ENCODE measurements at places on chromosomes 4 and X.

DNA sequence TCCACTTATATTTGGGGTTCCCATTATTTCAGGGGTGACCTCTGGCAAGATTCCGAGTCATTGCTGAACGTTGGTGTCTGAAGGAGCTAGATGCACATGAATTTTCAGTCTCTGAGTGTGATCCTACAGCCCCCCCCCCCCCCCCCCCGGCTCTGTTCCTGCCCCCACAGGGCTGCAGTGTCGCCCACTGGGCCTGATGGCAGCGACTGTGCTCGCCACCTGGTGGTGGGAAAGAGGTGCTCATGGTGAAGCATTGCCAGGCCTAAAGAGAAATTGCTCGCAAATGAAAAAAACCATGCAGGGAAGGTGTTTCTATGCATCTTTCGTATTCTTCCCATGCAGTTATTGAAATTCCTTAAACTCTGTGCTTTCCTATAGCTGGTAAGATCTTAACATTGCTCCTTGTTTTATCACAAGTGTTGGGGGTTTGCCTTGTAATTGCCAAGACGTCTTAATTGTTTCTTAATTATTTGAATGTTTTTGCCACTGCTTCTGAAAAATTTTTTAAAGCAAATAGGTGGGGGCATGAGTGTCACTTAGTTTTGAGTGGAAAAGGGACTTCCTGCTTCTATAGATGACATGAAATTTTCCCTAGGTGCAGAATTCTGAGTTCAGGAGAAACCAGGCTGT is 63.2 kb downstream of the CLDN22 start:
- DNase-seq: no peak

- DNase-seq: no peak
These were observed 46.1 kb upstream of the LNX1 start for GRCh38 chr4:53637348-53637747.

DNA sequence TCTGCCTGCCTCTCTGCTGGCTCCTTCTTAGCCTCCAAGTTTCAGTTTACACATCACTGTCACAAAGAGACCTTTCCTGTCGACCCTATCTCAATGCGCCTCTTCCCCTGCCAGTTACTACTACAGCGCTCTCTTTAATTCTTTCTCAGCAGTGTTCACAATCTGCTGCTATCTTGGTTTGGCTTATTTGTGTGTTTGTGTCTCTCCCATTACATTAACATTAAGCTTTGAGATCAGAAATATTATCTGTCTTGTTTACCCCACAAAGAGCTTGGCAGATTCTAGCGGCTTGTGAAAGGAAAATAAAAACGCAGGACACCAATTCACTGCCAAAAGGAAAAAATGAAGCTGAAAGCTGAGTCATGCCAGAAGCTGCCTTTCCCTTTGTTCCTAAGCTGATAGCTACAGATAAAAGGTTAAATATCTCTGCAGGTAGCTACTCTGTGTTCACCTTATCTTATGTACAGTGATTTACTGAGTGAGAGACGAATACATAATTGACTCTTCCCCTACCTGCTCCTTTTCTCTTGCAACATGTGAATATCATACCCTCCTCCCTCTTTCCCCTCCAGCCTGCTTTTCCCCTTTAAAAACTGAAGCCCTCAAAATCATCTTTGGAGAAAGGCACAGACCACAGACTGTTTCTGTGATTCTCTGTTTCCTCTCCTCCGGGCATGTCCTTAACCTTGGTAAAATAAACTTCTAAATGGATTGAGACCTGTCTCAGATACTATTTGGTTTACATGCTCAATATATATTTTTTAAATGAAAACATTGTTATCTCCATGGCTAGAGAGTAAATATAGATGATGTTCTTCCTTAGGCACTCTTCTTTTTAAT is 19.3 kb upstream of the SLC9A7 start:
- no peak for DNase-seq

DNA sequence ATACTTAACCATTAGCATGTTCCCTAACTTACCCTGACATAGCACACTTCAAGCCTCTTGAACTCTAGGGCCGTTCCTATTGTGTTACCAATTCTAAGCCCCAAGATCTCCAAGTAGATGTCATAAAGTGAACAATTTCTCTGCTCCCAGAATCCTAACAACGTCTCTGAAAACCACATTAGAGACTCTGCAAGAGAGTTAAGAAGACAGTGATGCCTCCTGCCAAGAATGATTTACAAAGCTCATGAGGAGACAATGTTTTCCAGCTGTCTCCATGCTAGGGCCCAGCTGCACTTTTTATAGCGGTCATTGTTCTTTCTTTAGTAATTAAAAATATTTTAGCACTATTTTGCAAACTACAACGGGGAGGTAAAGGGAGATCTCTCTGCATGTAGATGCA is 358.4 kb downstream of the PPP3CA start:
- no peak for DNase-seq

GRCh38 chrX:129798888-129799287 is 19.1 kb downstream of the SASH3 start:
- peak; percentile 17 for DNase-seq

GRCh38 chrX:3699821-3700381 is 13.5 kb downstream of the PRKX start:
- peak; percentile 41 for DNase-seq

- no peak for DNase-seq
These were observed 819.6 kb upstream of the EPHA5 start for GRCh38 chr4:66489783-66490452.

- no peak for DNase-seq
These were observed 635.6 kb downstream of the STPG2 start for GRCh38 chr4:97507587-97508245.

DNA sequence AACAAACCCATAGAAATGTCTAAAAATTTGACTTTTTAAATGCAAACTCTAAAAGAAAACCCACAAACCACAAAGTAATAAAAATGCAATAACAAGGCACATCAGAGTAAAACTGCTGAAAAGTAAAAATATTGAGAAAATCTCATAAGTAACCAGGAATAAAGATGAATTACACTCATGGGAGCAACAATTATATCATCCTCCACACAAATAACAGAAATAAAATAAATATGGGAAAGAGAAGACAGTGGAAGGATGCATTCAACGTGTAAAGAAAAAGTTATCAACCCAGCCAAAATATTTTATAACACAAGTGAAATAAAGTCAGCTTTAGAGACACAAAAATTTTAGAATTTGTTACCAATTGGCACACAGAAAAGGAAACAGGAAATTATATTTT is 1420.2 kb downstream of the PCDH18 start:
- no peak for DNase-seq

DNA sequence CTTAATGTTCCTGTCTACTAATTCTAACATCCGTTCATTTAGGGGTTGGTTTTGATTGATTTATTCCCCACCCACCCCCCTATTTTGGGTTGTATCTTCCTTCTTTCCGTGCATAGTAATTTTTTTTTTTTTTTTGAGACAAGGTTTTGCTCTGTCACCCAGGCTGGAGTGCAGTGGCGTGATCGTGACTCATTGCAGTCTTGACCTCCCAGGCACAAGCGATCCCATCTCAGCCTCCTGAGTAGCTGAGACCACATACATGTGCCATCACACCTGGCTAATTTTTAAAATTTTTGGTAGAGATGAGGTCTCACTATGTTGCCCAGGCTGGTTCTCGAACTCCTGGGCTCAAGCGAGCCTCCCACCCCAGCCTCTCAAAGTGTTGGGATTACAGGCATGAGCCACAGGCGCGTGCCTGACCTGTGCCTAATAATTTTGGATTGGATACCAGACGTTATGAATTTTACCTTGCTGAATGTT is 79.9 kb downstream of the ZFX start:
- DNase-seq: no peak

DNA sequence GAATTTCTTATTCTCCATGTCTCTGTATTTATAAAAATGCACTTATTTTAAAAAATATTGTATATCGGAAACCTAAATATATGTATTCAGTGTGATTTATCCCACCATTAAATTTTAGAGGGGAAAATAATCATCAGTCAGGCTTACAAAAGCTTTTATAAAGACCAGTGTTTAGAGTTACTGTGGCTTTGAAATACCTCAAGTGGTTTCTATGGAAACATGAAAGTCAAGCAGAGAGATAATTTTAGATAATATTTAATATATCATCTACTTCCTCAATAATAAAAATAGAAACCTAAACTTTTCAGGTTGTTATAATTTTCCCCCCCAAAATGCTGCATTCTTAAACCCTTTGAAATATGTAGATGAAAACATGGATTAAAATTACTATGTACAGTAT is 332.9 kb upstream of the PITX2 start:
- DNase-seq: no peak

GRCh38 chrX:49102190-49102589 is 21.3 kb downstream of the GPKOW start:
- no peak for DNase-seq

DNA sequence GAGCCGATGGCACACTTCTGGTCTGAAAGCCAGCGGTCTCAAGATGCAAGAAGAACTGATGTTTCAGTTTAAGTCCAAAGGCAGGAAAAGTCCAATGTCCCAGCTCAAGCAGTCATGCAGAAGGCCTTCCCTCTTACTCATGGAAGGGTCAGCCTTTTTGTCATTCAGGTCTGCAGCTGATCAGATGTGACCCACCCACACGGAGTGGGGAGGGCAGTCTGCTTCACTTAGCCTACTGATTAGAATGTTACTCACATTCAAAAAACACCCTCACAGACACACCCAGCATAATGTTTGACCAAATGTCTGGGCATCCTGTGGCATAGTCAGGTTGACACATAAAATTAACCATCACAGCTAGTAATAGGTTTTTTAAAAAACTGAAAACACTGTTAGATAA is 6.6 kb downstream of the HCCS start:
- DNase-seq: no peak

- DNase-seq: no peak
These were observed 5.5 kb downstream of the UCHL1 start for GRCh38 chr4:41262198-41262597.

- DNase-seq: no peak
These were observed 520.5 kb downstream of the GBA3 start for GRCh38 chr4:23213198-23213597.

DNA sequence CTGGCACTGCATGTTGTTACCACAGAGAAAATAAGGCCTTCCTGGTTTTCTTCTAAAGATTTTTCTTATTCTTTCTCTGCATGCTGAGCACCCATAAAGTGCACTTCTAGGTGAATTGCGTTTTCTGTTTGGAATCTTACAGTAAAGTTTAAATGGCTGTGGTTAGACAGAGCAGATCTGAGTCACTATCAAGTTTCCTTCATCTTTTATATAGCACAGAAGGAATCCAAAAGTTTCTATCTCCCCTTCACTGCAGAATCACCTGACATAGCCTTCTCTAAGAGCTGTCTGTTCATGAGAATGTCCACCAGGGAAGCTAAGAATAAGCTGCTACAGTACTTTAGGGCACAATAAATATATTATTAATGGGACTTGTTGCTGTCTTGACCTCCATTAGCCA is 455.5 kb upstream of the FAM241A start:
- DNase-seq: no peak

DNA sequence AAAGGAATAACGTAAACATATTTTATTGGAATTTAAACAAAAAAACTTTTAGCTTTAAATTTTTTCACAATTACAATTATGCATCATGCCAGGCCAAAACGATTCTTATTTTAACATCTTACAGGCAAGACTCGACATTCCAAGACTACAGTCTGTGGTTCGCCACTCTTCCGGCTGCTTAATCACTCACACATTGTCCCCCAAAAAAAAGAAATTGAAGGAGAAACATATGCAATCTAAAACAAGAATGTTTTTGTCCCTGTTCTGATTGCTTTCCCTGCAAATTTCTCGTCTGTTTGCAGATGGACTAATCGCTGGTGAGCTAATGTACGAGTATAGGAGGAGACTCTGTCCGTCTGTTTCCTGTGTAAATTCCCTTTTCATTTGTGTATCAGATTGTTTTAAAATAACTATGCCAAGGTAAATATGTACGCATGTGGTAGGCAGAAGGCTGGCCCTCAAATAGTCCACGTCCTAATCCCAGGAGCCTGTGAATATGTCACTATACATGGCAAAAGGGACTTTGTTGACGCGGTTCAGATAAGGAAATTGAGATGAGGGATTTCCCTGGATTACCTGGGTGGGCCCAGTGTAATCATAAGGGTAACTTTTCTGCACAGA is 37.7 kb upstream of the MTNR1A start:
- DNase-seq: no peak

GRCh38 chrX:153819384-153820040 is 10.8 kb downstream of the PDZD4 start:
- no peak for DNase-seq

Measured in MV-4-11 (cell line).